ENCODE measurements at places on chromosomes 3 and 15.
A peak's percentile ranks its signal among the peaks of the same experiment; 100 is the strongest.

DNA sequence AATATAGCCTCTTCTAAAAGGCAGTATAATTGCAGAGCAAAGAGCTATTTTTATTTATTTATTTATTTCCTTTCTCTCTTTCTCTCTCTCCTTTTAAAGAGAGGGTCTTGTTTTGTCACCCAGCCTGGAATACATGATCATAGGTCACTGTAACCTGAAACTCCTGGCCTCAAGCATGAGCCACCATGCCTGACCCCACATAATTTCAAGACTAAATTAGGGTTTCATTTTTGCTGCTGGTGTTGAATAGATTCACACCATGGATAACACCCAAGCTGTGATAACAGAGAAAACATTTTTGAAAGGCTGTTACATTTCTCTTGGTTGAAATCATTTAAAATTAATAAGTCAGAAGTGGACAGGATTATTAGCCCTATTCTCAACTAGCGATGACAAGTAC is 131.6 kb downstream of the LEKR1 start:
- DNase-seq, result no peak

- DNase-seq, result no peak
Observed at GRCh38 chr15:65682404-65682911, 60.7 kb downstream of the SLC24A1 start.

- no peak for DNase-seq
Observed at GRCh38 chr15:60844511-60845174, 365.7 kb upstream of the ICE2 start.

DNA sequence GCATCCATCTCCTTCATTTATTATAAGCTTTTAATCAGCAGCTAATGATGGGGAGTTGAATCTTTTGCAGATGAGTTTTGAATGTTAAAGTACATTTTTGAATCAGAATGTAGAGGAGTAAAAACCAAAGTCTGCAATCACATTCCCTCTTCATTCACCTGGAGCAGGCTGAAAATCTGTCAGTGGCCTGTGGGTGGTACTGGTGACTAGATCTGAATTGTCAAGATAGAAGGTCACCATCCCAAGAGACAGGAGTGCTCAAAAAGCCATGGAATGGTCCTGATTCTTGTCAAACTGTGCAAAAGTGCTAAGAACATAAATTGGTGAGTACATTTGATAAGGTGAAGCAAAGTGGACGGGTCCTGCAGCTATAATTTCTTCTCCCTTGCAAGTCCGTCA is 881.3 kb upstream of the NR2F2 start:
- DNase-seq, result no peak

- DNase-seq, result no peak
Observed at GRCh38 chr3:11452312-11452711, 180.1 kb downstream of the ATG7 start.

GRCh38 chr15:90981681-90982080 is 12.7 kb downstream of the PRC1 start:
- DNase-seq, result no peak

DNA sequence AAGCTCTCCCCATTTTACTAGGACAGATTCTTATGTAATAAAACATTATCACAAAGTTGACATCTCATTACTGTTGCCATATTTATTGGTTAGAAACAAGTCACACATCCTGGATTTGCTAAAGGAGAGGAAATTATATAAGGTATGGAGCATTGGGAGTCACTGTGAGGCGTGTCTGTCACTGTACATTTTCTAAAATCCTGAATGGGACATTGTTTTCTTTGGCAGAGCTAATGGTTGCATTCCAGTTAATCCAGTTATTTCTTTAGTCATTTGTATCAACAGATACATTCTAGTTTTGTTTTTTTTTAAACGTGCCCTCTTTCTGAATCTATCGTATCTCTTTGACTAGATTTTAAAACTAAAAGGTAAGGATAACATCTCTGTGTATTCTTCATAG is 70.2 kb upstream of the MITF start:
- DNase-seq, result no peak

GRCh38 chr3:136604961-136605360 is 147.2 kb downstream of the STAG1 start:
- no peak for DNase-seq

DNA sequence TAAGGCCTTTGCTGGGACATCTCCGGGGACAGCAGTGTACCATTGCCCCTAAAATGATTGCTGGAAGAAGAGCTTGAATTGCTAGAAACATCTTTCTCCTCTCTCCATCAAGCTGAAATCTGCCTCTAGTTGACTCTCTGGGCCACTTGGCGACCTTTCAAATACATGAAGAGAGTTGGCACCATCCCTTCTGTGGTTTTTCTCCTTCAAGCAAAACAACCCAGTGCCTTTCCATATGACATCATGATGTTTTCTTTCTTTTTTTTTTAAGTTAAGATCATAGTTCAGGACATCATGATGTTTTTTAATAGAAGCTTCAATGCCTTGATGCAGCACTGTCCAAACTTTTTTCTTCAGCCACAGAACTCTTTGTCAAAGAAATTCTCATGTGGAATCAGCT is 144.0 kb upstream of the PTPRG start:
- DNase-seq, result no peak

GRCh38 chr3:20683910-20684309 is 497.9 kb upstream of the SGO1 start:
- no peak for DNase-seq

GRCh38 chr3:6522191-6522590 is 338.7 kb upstream of the GRM7 start:
- no peak for DNase-seq

GRCh38 chr15:75758071-75758872 is 45.6 kb upstream of the CSPG4 start:
- peak; percentile 98 for DNase-seq

GRCh38 chr15:66251065-66251789 is 2.3 kb downstream of the MEGF11 start:
- DNase-seq, result no peak

DNA sequence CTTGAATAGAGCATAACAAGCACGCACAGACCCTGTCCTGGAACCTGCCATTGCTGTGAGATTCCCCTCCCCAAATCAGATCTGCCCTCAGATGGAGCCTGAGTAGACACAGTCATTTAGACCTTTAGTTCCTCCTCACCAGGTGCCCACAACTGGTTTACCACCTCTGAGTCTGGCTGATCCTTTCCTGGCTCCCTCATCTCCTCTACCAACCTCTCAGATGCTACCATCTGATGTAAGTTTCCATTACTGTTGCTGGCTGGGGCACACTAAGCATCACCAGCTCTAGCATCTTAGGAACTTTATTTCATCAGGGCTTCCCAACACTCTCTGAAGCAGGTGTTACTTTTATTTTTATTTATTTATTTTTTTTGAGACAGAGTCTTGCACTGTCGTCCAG is 288.3 kb downstream of the TLE3 start:
- DNase-seq, result no peak

- DNase-seq, result no peak
Observed at GRCh38 chr15:59847968-59848367, 156.1 kb upstream of the FOXB1 start.

- no peak for DNase-seq
Observed at GRCh38 chr3:23619705-23620637, 185.8 kb upstream of the UBE2E1 start.

GRCh38 chr15:31329640-31330010 is 3.0 kb downstream of the KLF13 start:
- no peak for DNase-seq

- DNase-seq, result peak; percentile 96
Observed at GRCh38 chr15:59104912-59105732, at the start of gene CCNB2. TSS of gene CCNB2 (plus strand) at chr15:59105146. CDS start at chr15:59105269, 123 bp downstream.

GRCh38 chr3:157475921-157476414 is 27.2 kb downstream of the VEPH1 start:
- no peak for DNase-seq

DNA sequence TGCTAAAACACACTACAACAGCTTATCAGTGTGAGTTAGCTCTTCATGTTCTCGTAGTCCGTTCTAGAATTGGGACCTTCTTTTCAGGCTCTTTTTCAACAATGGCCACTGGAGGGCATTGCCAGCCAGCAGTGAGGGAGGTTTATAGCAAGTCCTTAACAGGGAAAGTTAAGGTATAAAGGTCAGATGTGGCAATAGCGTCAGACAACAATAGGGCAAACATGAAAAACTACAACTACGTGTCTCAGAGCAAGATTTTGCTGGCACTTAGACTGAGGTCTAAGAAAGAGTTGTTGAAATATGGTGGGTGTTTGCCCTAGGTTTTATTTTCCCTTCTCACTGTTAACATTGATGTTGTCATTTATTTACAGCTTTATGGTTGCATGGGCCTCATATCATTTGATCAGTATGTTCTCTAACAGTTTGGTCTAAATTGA is 161.4 kb downstream of the GMNC start:
- peak; percentile 79 for DNase-seq

GRCh38 chr15:100279446-100279845 is 62.3 kb downstream of the ADAMTS17 start:
- DNase-seq, result no peak

- DNase-seq, result no peak
Observed at GRCh38 chr3:167739190-167739810, 3.8 kb downstream of the SERPINI1 start.

- no peak for DNase-seq
Observed at GRCh38 chr15:43931790-43932435, 105.1 kb downstream of the WDR76 start.

DNA sequence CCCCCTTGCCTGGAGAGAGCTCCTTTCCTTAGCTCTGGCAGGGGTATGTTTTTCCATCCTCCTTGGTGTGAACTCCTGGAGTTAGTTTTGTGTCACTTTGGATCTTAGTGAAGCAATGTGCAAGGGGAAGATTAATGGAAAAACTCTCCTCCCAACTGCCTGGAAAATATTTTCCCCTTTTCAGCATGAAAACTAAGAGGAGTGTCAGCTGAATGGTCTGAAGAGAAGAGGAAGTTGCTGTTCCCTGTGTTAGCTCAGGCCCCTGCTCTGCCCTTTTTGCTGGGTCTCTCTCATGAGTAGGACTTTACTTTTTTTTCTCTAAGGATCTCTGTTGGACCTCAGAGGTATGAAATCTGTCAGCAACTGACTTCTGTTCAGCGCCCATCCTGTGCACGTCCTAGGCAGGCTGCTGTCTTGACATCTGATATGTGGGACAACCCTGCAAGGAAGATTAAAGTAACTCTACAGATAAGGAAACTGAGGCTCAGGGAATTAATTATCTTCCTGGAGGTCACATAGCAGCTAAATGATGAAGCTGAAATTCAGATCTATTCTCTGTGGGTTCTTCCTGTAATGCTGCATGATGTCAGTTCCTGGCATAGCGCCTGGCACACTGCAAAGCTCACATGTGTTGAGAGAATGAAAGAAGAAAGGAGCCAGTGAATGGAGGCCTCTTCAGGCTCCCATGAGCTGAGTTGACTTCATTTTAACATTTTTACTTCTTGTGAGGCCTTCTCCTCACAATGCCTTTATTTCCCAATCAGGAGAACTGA is 109.7 kb upstream of the GALNT15 start:
- DNase-seq, result no peak

GRCh38 chr3:97952872-97953271 is 19.4 kb downstream of the RIOX2 start:
- DNase-seq, result no peak

GRCh38 chr3:108117241-108117775 is 26.5 kb upstream of the CD47 start:
- DNase-seq, result no peak

GRCh38 chr15:82972990-82973389 is 13.0 kb upstream of the RAMAC start:
- DNase-seq, result no peak

All from A549 (cell line).